ENCODE measurements at places on chromosomes 16 and 17. TPM values are rescaled to one million over a fixed set of nuclear protein-coding genes. Genes with fewer than 3 reads are reported as not detected.

MARVELD3 gene
- 6.7 TPM for total RNA-seq

KRT25 gene
- not detected for total RNA-seq

DNA sequence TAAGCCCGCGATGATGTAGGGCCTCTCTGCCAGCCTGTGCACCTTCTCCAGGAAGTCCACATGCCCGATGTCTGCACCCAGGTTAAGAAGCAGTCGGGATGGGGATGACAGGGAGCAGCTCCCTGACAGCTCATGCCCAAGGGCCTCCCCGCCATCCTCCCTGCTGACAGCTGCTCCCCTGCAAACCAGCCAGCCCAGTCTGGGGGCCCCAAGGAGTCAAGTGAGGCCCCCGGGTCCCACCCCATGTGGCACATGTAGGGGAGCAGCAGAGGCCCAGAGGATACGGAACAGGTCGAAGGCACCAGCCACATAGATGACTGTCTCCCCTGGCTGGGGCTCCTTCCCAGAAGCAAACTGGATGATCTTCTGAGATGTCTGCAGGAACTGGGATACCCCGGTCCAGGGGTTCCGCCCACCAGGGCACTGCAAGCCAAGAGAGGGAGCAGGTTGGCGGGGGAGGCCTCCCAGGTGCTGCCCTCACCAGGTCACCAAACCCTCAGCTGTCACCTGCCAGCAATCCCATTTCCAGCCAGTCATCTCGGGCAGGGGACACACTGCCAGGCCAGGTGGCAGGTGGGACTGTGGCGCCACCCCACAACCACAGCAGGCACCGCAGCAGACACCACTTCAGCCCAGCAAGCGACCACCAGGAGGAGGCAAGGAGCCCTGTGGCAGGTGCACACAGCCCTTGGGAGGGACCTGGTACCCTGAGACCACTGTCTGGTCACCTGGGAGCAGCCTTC lies 4.6 kb downstream of the PCYT2 start:
- DNase-seq, result no peak

DNA sequence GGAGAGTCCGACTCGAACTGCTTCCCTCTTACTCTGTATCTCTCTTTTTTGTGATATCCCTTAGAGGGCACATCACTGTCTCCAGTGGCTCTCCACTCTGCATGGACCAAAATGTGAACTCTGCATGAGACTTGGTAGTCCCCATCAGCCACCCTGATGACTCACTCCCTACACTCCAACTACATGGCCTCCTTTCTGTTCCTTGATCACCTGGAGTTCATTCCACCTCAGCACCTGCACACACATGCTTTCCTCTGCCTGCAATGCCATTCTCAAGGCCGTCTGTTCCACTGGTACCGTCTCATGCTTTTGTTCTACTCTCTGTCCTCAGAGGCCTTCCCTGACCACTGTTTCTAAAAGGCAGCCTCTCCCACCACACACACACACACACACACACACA lies 109.3 kb downstream of the DNAH9 start:
- no peak for DNase-seq
